Activated CD4-positive, alpha-beta T cell treated with anti-CD3 and anti-CD28 coated beads for 1 hour (primary cell): ENCODE measurements at places on chromosomes 7 and 10.

GRCh38 chr10:110324805-110325280 is 20.1 kb upstream of the SMNDC1 start:
- no peak for DNase-seq

DNA sequence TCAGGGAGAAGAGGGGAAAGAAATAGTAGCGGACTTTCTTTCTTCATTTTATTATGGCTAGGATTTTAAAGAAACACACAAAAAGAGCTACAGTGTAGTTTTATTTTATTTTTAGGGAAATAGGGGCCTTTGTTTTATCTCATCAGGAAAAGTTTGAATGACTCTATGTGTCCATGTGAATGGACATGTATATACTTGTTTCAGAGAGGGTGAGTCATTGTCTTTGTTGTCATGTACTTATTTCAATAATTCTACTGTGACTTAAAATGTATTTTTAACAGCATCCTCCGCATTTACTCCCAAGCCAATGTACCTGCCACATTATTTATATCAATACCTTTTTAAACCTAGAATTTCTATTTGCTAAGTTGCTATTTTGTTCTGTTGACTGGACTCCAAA is 569.5 kb downstream of the SORCS3 start:
- no peak for DNase-seq

DNA sequence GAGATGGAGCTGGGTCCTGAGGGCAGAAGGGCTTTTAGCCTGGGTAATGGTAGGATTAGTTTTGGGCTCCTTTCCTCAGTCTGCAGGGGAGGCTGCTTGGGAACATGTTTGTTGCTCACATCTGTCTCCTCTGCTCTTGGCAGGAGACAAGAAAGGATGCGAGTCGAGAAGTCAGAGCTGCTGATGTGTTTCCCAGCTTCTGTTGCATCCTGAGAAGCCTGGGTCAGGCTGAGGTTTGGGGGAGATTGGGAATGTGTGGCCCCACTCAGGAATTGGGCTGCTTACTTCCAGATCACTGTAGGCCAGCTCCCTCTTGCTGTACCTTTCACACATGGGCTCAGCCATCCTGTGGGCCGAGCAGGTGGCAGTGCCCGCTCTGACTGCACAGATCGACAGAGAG is 79.2 kb downstream of the CCNY start:
- DNase-seq, result no peak

- no peak for DNase-seq
Observed at GRCh38 chr10:92844746-92845145, 3.6 kb upstream of the EXOC6 start.

DNA sequence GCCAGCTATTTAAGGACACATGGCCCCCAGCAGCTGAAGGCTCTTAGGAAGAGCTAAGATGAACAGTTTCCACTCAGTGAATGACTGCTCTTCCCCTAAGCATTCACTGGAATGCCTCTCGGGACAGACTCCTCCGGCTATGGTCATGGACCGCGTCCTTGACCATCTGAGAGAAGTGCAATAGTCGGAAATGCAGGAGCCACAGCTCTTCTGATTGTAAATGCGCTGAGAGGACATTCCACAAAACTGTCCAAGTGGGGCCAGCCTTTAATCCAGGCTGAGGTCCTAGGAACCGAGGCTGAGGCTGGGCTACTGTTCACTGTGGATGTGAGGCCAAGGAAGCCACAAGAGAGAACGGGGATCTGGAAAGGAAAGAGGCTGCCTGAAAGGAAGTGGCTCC is 162.0 kb upstream of the TMEM72 start:
- no peak for DNase-seq

GRCh38 chr7:44062180-44062902 is 3.0 kb downstream of the PGAM2 start:
- no peak for DNase-seq

GRCh38 chr7:127993987-127994386 is 37.2 kb downstream of the LRRC4 start:
- no peak for DNase-seq

- no peak for DNase-seq
Observed at GRCh38 chr10:14435976-14436632, 105.4 kb upstream of the FRMD4A start.

GRCh38 chr7:28346256-28346655 is 66.1 kb upstream of the CREB5 start:
- DNase-seq, result no peak

GRCh38 chr10:30348378-30348776 is 701 bp downstream of the MTPAP start:
- no peak for DNase-seq

- DNase-seq, result no peak
Observed at GRCh38 chr10:118332236-118332635, 9.9 kb downstream of the FAM204A start.

DNA sequence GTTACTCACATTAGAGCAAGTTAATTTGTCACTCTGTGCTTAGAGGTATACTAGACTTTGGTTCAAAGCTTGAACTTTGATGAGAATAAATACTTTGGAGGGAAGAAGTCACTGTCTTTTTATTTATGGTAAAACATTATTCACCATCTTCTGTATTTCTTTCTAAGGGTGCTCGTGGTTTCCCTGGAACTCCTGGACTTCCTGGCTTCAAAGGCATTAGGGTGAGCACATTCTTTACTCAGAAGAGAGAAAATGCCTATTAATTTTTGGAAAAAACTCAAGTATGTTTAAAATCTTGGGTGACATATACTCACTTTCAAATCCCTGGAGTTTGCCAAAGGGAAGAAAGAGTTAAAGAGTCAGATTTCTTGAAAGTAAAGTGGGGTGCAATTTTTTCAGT is 10.8 kb downstream of the COL1A2 start:
- no peak for DNase-seq

DNA sequence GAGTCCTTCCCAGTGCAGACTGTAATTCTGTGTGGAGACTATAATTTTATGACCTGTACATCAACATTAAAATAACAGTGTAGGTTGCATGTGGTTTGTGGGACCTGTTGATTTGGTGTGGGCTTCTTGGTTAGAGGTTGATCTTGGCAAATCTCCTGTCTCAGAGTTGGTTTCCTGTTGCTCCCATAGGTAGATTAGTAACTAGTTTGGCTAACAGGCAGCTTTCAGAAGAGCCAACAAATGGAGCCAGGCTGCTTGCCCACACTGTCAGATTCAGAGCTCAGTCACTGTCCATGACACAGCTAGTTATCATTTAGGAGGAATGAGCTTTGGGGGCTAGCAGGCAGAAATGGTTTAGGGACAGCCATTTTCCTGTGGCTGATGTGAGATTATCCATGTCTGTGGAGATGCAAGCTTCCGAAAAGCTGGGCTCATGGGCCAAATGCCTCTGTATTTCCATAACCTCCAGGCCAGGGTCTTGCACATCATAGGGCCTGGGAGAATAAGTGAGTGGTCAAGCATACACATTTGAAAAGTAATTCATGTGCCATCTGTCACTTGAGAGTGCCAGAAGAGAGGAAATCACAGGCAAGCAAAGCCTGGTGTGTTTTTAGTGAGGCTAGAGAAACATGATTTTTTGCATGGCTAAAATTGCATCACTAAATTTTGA is 33.4 kb downstream of the CCM2 start:
- DNase-seq, result no peak

DNA sequence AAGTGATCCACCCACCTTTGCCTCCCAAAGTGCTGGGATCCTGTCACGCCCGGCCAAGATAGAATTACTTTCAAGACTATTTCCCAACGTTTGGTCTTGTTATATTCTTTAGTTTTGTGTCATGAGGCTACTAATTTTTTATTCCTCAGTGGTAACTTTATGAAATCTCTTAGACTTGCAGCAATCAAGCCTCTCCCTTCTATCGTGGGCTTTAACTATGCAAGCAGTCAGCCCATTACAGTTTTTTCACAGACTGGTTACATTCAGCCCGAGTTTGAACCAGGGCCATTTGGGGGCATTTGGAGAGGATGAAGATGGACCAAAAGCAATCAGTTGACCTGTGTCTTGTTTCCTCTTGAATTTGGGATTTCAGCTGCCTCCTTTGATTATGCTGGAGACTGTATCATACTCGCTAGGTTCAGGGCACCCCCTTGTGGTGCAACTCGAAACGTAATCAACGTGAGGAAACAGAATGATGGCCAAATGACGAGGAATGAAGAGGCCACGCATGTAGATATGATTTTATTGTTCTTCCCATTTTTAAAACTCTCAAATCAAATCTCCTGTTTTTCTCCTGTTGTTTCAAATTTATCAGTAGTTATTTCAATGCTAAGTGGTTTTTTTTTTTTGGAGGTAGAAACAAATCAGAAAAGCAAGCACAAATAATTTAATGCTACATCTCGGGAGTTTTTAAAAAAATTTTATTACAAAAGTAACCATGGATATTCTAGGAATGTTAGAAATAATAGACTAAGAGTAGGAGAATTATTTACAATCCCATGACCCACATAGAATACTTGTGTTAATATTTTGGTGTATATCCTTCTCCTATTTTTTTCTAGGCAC is 151.6 kb downstream of the KIAA1217 start:
- DNase-seq, result no peak

DNA sequence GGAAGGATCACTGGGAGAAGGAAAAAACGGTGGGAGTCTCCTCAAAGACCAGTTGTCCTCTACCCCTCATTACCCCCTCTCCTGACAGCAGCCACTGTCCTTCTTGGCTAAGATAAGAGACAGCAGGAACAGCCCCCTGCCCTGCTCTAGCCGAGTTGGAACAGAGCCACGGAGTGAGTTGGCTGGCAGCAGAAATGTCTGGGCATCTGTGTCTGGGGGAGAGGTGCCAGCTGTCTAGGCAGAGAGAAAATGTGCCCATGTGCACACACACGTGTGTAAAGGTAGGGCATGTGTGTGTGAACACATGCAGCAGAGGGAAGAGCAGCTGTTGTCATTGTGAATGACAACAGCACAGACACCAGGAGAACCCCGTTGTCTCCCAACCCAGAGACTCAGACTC is 9.4 kb upstream of the HILPDA start:
- DNase-seq, result no peak

GRCh38 chr7:118366363-118366762 is 141.9 kb downstream of the ANKRD7 start:
- DNase-seq, result no peak

DNA sequence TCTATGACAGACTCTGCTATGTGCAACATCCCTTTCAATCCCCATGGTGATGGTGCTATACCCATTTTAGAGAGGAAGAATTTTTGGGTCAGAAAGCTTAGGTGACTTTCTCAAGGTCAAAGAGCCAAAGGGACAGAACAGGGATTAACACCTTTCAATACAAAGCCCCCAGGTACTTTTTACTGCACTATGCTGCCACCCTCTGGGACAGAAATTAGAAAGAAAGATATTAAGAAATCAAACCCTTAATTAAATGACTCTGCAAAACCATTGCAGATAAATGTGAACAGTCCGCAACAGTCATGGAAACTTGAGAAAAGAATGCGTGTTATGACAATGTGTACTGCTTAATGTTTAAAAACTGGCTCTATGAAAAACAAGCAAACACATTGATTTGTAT is 673.7 kb downstream of the MAGI2 start:
- no peak for DNase-seq

DNA sequence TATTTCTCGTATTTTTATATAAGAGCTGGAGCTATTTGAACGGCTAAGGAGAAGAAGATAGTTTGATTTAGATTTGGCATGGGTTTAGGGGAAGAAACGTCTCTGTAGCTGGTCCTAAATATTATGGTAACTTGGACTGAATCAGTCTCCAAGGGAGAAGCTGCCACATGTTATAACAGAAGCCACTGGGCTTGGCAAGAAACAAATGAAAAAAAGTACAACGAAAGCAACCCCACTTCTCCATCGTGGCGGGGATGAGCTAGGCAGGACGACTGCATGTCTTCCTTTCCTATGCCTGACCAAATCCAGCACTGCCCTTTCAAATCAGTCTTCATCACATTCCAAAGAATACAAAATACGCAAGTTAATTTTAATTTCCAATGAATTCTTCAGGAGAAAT is 196.7 kb upstream of the KLF14 start:
- no peak for DNase-seq

DNA sequence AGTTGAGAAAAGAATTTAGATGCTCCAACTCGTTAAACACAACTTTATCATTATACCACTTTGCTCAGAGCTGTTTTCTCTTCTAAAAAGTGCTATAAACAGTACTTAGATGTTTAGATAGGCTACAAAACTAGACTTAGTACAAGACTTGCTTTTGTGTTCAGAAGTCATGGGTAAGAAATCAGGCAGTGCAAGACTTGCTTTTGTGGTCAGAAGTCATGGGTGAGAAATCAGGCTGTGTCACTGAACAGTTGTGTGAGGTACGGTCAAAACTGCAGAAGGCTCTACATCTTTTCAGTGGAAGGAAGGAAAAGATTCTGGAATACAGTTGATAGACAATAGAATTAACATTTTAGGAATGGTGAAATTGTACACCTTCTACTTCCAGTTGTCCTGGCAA is 239.7 kb downstream of the DNAJB9 start:
- DNase-seq, result no peak

GRCh38 chr10:59745163-59745650 is 8.0 kb downstream of the MRLN start:
- DNase-seq, result no peak

GRCh38 chr10:48282829-48283228 is 8.3 kb upstream of the FRMPD2 start:
- no peak for DNase-seq

GRCh38 chr10:60990663-60991062 is 46.7 kb upstream of the RHOBTB1 start:
- no peak for DNase-seq

DNA sequence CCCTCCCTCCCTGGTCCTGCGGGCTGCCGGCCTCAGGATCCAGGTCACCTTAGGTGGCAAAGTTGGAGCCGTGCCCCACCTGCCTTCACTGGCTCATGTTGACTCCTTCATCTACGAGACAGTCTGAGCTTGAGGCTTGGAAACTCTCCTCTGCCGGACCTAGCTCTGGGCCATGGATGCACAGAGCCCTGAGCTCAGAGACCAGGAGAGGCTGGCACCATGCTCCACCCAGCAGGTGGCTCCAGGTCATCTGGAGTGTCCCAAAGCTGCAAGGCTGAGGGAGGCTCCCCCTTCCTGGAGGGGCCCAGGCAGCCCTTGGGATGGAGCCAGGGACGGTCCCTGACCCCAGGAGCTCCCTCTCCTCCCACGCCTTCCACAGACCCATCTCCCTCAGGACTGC is 81.3 kb downstream of the PDGFA start:
- no peak for DNase-seq

GRCh38 chr7:155189590-155189989 is 108.1 kb upstream of the INSIG1 start:
- DNase-seq, result no peak

DNA sequence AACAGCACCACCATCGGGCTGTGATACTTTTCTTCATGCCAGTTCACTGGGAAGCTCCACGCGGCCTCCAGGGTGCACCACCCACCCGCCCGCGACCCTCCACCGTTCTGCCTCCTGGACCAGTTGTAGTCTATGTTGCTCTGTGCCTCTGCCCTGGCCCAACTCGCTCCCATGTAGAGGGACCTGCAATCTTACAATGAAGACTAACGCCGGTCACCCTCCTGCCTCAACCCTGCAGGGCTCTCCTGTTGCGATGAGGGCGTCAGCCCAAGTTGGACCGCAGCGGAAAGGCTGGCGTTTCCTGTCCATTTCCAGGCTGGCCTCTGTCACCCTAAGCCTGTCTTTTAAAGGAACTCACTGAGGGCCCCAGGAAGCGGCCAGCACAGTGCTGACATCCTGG is 34.9 kb downstream of the IL15RA start:
- DNase-seq, result no peak
